ENCODE measurements at places on chromosomes 16 and 17.

DNA sequence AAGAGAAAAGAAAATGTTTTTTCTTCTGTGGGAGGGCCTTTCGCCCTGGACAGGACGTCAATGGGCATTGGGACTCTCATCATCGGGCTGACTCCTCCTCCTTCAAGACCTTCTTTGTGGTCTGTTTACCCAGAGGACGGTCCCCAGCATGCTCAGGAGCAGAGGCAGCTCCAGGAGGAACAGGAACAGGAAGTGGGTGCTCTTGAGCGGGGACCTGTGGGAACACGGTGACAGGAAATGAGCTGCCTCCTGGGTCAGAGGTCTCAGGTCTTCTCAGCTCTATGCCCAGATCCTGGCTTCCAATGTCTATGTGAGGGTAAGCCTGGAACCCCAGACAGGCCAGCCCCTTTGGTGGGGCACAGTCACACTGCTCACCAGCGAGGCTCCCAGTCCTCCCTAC, 12.2 kb downstream of the CD300LD start:
- no peak for DNase-seq

GRCh38 chr17:19392303-19392702, 5.3 kb upstream of the MFAP4 start:
- no peak for DNase-seq

DNA sequence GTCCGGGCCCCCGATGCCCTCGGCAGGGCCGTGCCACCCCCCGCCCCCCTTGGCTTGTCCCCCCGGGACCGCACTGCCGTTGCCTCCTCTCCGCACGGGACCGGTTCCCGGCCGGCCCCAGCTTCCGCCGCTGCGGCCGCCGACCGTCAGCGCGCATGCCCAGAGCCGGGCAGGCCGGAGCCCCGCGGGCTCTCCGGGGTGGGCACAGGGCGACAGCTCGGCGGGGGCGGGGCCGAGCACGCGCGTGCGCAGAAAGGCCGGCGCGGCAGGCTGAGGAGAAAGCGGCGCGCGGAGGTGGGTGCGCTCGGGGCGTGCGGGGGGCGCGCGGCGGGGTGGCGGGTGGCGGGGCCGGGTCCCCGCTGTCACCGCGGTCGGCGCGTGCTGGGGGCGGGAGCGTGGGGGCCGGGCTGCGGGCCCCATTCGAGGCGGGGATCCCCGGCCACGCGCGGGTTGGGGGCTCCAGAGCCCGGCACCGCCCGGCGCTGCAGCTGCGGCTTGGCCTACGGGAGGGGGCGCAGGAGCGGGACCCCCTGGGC, at the start of gene TBC1D24:
Gene TBC1D24 (plus strand): TSS at position 251 of the 536 bp plus-strand sequence. CDS start 21,022 bp downstream, outside the sequence.
- DNase-seq = no peak

DNA sequence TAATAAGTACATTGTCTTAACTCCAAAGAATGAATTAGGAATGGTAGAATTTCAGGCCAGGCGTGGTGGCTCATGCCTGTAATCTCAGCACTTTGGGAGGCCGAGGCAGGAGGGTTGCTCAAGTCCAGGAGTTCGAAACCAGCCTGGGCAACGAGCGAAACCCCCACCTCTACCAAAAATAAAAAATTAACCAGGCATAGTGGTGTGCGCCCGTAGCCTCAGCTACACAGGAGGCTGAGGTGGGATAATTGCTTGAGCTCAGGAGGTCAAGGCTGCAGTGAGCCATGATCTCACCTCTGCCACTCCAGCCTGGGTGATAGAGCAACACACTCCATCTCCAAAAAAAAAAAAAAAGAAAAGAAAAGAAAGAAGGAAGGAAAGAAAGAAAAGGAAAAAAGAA, 18.5 kb upstream of the BBS2 start:
- DNase-seq = no peak

DNA sequence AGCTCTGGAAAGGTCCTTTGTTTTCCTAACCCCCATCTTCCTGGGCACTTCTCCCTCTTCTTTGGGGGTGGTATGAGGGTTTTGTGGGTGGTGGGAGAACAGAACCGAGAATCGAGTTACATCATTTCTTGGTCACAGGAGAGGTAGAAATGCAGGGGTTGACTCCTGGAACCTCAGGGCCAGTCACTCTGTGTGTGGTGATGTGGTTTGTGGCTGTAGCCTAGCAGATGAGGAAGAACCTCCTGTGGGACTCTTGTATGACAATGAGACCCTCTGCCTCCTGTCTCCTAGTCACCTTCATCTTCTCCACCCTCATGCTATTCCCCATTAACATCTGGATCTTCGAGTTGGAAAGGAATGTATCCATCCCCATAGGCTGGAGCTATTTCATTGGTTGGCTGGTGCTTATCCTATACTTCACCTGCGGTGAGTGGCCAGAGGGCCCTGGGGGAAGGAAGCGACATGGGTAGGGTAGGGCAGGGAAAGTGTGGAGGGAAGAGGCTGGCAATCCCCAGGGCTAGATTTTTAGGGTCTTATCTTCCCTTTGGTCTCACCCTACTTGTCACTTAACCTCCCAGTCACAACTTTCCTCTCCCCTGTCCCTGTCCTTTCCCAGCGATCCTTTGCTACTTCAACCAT, 5.5 kb downstream of the ODF4 start:
- no peak for DNase-seq

DNA sequence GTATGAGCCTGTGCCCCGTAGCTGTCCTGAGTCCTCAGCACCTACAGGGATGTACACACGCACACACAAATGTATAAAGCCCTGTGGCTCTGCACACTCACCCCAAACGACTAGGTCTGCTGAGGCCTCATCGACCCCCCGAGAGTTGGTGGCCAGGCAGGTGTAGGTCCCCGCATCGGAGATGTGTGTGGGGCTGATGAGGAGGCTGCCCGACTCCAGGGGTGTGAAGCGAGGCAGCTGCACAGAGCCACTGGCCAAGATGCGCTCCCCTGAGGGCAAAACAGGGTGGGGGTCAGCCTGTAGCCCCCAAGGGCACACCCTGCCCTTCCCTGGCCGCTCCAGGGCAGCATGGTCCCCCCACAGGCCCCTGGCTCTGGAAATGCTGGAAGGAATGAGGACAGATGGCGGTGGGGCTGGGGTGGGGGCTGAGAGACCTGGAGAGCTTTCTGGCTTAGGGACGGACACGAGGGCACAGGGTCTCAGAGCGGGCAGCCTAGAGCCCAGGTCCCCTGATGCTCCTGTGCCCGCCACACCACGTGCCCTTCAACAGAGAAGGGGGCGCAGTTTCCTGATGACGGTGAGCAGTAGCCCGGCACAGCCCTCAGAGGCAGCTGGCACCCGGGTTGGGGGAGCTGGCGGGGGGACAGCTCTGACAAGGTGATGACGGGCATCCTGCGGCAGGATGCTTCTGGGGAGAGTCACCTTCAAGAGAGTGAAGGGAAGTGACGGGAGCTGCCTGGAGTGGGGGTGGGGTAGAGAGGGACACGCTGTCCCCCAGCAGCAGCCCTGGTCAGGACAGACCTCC, 119.8 kb upstream of the CDC42EP4 start:
- DNase-seq = no peak

GRCh38 chr17:74918906-74919305, 4.1 kb downstream of the USH1G start:
- DNase-seq = no peak

DNA sequence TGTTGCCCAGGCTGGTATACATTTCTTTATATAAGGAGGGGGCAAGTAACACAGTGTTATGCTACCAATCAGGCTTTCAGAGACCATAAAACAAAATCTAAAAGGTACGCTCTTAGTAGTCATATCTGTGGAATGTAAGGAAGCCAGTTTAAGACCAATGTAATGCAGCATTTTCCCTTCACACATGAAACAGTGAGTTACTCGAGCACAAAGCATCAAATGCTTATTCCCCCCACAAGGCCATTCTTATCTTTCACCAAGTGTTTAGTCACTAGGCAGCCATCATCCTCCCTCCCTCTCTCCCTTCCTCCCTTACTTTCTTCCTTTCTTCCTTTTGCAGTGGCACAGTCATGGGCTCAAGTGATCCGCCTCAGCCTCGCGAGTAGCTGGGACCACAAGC, 12.8 kb downstream of the HMOX2 start:
- no peak for DNase-seq

DNA sequence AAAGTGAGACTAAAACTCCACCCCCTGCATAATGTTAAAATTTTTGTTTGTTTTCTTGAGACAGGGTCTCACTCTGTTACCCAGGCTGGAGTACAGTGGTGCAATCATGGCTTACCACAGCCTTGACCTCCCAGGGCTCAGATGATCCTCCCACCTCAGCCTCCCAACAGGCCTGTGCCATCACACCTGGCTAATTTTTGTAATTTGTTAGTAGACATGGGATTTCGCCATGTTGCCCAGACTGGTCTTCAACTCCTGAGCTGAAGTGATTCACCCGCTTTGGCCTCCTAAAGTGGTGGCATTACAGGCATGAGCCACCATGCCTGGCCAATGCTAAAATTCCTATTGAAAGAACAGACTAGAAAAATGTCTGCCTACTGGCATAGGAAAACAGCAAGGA, 103.8 kb downstream of the TRIM37 start:
- DNase-seq = no peak

GRCh38 chr17:67574658-67575293, 143.0 kb upstream of the NOL11 start:
- DNase-seq = no peak

DNA sequence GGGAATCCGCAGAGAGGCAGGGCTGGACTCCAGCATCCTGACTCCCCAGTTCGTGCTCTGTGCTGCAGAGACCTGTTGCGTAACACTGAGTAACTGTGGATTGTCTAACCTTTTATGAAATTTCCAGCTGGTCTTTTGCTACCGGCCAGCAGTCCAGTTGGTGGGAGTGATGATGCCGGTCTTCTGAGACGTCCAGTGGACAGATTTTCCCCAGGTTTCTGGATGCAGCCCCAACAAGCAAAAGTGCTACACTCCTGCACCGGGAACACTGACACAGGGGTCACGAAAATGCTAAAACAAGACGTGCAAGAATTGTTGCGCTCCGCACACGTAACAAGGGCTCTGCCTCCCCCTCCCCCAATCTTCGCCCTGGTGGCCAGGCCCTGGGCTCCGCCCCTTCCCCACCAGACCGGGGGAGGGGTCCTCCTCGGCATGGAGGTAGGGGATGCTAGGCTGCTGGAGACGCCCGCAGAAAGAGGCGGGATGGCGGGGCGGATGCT, 701 bp upstream of the MRC2 start:
- DNase-seq = no peak

- no peak for DNase-seq
Observed at GRCh38 chr17:2500446-2500845, 11.2 kb downstream of the METTL16 start.

- DNase-seq = no peak
Observed at GRCh38 chr17:81253358-81254131, 14.4 kb downstream of the NDUFAF8 start.

DNA sequence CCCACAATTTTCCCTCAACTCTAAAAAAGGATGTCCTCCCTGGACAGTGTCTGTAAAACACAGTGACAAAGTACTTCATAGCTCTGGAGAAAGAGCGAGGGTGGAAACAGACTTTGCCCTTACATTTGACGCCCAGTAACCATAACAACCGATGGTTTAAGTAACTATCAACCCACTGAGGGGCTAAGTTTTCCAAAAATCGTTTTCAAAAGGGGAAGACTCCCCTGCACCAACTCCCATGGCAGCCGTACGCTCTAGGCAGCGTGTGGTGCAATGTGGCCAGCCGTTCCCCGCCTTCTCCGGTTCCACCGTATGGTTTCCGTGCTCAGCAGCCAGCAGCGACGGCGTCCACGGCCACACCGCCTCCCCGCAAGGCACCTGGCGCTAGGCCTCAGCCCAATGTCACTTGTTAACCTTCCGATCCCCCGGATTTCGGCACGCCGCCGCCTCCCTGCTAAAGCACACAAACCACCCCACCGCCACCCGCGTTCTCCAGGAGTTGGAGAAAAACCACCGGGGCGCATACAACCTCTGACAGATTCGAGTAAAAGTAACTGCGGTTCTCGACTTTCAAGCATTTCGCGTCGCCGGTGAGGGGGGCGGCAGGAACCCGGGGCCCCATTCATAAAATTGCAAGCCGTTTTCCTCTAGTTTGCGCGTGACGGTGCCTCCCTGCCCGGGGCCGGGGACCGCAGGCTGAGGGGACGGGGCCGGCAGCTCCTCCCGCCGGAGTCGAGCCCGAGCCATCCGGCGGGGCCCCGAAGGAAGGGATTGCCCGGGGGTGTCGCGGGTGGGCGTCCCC, 661 bp downstream of the TEX2 start:
- no peak for DNase-seq

GRCh38 chr17:57482657-57483056, 226.3 kb downstream of the MSI2 start:
- DNase-seq = no peak

DNA sequence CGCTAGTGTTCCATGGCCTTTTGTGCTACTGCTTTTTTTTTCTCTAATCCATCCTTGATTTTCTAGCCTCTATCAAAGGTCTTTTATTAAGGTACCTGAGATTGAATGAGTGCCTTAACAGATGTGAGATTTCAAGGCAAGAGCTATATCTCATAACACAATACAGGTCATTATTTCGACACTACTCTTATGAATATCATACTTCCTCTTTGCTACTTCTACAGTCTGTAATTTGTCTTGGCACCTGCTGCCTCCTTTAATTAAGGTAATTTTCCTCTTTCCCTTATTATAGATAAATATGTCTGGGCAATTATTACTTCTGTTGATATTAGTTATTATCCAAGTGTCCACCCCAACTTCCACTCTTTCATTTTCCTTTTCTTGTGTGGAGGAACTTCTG, 5.3 kb downstream of the KRT28 start:
- DNase-seq = no peak

- DNase-seq = no peak
Observed at GRCh38 chr17:49425004-49425286, 10.3 kb upstream of the PHB1 start.

GRCh38 chr16:6498858-6499257, 833.8 kb upstream of the RBFOX1 start:
- DNase-seq = no peak

GRCh38 chr17:79420318-79421243, 190.3 kb downstream of the RBFOX3 start:
- no peak for DNase-seq

DNA sequence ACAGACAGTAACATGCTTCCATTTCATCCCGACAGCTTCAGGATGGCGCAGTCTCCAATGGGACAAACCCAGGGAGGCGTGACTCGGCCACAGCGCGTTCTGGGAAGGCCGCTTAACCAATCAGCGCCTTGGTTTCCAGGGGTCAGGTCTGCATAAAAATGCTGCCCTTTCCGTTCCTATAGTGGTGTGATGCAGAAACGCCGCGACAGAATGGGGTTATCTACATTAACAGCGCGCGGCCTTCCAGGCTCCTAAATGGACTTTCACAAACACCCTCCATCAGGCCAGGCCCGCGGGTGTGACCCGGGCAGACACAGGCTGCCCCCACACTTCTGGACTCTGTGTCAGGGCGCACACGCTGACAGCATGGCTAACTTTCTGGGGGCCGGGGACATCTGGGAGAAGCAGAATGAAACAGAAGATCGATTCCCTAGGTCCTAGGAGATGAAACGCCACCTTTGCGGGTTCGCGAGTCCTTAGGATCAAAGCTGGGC, 792 bp downstream of the TMEM231 start:
- DNase-seq = no peak

All from NCI-H2029 treated with DMSO at 0.1 percent for 48 hours (cell line).